ENCODE measurements at places on chromosomes 7 and 10.

- DNase-seq = no peak
Measured at GRCh38 chr10:12639996-12640944, 290.9 kb downstream of the CAMK1D start.

- no peak for DNase-seq
Measured at GRCh38 chr7:39248692-39249090, 271.0 kb downstream of the POU6F2 start.

DNA sequence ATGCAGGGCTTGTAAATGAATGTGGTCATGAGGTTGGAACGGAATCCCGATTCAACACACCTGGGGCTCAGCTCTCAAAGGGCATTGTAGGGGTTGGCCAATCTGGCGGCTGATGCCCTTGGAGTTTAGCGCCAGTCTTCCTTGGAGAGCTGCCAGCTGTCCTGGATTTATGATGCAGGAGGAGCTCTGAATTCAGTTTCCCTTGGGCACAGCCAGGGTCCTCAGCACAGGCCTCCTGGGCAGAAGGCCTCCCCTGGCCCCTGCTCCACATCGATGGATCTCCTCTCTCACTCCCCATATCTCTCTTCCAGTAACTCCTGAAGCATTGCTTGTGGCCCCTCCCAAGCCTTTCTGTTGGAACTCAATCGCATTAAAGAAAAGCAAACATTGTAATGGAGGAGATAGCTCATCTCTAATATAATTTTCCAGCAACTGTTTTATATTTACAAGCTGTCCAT is 985 bp upstream of the CYTH3 start:
- no peak for DNase-seq

DNA sequence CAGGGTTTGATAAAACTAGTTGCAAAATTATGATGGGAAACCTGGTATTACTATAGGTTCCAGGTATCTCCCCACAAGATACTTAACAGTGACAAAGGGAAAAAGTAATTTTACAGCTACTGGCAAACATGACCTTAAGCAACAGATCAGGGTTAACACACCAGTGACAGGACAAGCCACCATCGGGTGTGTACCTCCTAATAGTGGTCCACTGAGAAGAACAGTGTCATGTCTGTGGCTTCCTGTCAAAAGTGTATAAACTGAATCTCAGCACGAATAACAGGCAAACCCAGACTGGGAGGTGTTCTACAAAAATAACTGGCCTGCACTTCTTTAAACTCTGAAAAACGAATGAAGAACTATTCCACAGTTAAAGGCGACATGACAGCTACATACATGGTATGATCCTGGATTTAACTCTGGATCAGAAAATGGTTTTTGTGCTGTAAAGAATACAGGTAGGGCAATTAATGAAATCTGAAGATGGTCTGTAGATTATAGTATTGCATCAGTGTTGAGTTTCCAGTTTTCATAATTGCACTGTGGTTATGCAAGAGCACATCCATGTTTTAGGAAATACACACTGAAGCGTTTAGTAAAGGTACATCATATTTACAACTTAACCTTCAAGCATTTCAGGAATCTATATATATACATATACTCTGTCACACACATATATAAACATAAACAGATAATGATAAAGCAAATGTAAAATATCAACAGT is 32.0 kb upstream of the ARMS2 start:
- DNase-seq = no peak

DNA sequence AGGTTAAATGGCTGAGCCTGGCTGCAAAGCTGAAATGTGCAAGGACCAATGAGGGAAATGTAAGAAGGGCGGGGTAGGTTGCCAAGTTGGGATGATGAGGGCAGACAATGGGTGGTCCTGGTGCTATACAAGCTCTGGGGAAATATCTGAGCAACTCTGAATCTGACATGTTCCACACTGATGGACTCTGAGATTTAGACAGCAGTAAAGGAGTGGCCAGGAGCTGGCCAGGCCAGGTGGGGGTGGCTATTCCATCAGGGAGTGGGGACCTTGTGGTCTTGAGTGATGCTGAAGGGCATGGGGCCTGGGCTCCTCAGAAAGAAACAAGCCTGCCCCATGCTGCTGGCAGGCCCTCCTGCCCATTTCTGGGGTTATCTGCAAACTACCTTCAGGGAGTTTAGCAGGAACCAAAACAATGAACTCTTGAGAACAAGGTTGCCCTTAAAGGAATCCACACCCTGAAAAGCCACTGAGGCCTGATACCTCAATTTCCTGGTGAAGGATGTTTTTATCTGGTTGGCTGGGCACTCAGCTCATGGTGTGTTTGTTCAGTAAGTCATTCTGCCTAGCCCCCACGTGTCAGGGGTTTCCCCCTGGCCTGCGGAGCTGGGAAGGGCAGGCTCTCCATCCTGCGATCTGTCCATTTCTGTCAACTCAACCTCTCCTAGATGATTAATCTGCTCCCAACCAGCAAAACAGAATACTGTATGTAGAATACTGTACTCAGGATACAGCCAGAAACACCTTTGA is 143.3 kb upstream of the TNS3 start:
- DNase-seq = no peak

DNA sequence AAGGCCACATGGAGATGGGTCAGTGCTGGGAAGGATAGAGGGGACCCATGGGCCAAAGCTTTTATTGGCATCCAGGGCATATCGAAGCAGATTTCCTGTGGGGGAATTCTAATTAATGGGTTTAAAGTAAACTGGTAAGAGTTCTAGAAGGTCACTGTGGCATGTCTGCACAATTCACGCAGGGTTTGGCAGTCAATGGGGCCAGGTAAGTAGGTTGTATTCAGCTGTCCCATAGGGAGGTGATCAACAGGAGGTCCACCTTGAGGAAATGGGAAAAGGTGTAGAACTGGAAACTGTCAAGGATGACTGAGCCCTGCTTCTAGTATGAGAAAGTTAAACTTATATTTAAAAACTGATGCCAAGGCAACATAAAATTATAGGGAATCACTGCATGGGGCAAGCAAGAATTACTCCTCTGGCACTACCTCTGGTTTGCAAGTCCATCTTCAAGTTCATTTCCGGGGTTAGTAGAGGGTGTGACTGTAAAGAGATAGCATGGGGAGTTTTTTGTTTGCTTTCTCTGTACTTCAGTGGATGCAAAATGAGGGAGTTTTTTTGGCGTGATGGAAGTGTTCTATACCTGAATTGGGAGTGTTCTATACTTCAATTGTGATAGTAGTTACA is 22.5 kb downstream of the TBC1D12 start:
- no peak for DNase-seq

GRCh38 chr7:25844102-25844870 is 307.7 kb upstream of the NFE2L3 start:
- DNase-seq = no peak

GRCh38 chr10:111076191-111076681 is 593 bp upstream of the ADRA2A start:
- DNase-seq = no peak

DNA sequence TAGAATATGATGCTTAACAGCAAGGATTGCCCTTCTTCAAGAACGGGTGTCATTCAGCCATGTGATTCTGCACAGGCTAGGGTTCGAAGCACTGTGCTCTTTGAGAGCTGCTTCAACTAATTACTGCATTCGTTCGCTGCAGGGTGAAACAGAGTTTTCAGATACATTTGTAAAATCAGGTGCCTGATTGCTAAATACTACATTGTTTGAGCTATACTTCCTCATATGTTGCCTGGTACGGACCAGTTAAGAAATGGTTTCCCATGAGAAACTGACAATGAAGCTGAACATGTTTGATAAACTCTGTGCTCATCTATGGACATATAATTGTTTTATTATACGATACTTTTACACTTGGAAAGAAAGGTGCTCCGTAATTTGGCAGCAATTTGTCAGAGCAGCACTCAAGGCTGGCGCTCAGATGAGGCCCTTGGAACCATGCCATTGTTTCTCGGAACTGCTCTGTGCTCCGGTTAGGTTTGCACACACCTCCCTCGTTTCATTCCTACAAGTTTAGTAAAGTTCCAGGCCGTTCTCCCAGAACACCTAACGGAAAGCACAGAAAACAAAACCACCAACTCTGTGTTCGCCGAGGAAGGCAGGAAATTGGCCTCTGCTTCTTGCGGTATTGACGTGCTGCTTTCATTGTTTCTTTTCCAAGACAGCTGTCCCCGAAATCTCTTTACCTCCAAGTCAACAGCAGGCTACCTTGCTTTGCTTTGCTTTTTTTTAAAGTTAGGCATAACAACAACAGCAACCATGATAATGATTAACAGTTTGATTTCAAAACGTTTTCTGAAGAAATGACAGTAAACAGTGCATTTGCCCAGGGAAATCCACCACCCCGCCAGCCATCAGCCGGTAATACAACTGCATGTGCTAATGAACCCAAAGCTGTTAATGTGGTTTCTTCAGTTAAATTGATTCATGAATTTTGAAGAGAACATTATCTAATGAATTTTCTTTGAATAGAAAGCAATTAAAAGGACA is 206.9 kb downstream of the EBF3 start:
- DNase-seq = no peak

- DNase-seq = no peak
Measured at GRCh38 chr10:17109475-17110207, 20.0 kb downstream of the CUBN start.

GRCh38 chr7:24769014-24769830 is 12.0 kb upstream of the GSDME start:
- DNase-seq = no peak

- DNase-seq = no peak
Measured at GRCh38 chr10:113980408-113981087, 63.1 kb upstream of the ADRB1 start.

DNA sequence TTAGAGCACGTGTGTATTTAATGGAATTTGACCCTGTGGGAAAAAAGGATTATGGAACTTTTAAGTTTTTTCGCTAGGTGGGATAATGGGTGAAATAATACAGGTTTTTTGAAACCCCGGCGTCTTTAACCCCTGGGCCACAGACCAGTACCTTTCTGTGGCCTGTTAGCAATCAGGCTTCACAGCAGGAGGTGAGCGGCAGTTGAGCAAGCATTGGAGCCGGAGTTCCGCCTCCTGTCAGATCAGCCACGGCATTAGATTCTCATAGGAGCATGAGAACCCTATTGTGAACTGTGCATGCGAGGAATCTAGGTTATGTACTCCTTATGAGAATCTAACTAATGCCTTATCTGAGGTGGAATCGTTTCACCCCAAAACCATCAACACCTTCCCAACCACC is 28.6 kb downstream of the WAC start:
- DNase-seq = no peak

DNA sequence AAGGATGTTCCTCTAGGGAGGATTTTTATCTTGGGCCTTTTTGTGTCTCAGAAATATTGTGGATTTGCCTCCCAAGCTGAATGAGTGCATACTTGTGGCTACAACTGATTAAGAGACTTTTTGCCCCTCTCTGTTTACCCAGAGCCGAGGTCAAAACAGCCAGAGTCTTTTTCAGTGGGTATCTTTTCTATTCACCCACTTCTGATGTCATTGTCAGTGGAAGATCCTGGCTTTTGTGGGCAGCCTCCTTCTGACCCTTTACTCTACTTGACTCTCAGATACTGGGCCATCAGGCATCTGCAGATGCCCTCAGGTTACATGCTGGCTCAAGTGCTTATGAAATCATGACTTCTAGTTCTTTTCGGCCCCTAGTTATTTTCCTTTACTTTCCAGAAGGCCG is 19.6 kb upstream of the PIP4K2A start:
- no peak for DNase-seq

DNA sequence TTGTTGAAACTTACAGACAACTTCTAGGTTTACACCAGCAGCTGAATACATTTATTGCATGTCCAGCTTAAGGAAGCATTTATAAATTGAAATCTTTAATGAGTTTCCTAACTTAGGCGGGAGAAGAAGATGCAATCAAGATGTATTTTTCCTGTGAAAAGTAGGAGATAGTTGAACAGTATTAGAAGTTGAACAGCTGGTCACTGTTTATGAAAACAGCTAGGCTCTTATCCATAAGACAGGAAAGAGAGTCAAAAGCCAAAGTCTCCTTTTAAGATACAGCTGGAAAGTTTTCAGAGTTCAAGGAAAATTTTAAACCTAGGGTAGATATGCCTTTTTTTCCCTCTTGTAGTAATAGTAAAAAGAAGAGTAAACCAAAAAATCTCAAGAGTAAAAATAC is 236.1 kb upstream of the FERD3L start:
- DNase-seq = no peak

- DNase-seq = no peak
Measured at GRCh38 chr7:44142028-44142427, 896 bp upstream of the MYL7 start.

- no peak for DNase-seq
Measured at GRCh38 chr7:117592011-117592635, 112.3 kb downstream of the CFTR start.

GRCh38 chr10:97483506-97483905 is 14.7 kb downstream of the MMS19 start:
- DNase-seq = no peak

DNA sequence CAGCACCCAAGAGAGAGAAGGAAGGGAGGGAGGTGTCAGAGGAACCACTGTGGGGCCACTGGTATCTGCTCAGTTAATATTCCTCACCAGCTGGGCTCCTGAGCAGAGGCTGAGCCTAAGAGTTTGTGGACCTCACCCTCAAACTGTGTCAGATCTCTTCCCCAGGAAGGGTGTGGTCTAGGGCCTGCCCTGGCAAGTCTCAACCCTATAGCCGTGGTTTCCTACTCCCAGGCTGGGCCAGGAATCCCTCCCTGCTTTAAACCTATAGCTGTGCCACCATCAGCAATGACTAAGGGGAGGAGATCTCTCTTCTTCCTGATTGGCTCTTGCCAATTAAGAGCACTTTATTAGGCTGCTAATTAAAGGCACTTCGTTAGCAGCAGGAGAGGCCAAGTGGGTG is 29.9 kb downstream of the POLL start:
- no peak for DNase-seq

DNA sequence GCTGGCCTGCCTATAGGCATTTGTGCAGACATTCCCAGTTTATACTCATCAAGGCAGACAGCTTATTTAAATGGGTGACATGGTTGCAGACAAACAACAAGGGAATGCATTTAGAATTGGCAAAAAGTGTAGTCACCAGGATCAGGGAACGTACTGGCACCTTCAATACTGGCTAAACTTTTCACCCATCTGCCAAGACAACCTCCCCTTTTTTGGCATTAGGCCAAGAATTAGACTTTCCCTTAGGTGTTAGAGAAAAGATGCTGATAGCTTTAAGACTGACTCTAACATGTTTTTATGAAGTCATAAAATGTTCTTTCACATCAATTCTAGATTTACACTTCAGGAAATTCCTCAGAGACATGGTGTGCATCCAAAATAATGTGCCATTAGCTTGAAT is 365.9 kb downstream of the PHTF2 start:
- DNase-seq = no peak

DNA sequence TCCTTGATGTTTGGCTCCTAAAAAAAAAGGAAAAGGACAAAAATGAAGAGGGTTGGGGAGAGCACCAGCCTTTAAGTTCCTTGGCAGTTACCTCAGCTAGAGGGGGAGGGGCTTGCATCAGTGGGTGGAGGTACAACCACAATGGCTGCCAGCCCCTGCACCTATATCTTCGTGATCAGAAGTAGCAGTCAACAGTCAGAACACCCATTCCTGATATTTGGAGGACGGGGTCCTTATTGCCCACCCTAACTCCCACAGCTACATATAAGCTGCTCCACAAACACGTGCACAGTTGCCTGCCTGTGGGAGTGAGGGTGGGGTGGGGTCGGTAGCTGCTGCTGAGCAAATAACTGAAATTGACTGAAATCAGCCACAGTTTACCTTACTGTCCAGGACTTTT is 26.2 kb downstream of the C1GALT1 start:
- DNase-seq = no peak

GRCh38 chr7:52018680-52019054 is 702.1 kb upstream of the COBL start:
- no peak for DNase-seq

Data from NCI-H187 treated with DMSO at 0.1 percent for 48 hours (cell line).